ENCODE measurements at places on chromosomes 4 and X.

- no peak for DNase-seq
Measured at GRCh38 chr4:113050371-113050755, 910 bp downstream of the ANK2 start.

GRCh38 chr4:164012396-164013027 lies 518.0 kb downstream of the TMA16 start:
- DNase-seq, result no peak

- no peak for DNase-seq
Measured at GRCh38 chr4:957231-957580, 16.2 kb downstream of the DGKQ start.

- DNase-seq, result no peak
Measured at GRCh38 chrX:40262157-40263013, 164.6 kb upstream of the BCOR start.

GRCh38 chr4:26812049-26812714 lies 48.5 kb upstream of the STIM2 start:
- no peak for DNase-seq

GRCh38 chrX:117510453-117510852 lies 606.2 kb downstream of the KLHL13 start:
- DNase-seq, result no peak

All from MV-4-11 (cell line).